Right lobe of liver (tissue), 6 donors: ENCODE measurements at places on chromosomes 5 and 9. TPM values are rescaled to one million over a fixed set of nuclear protein-coding genes. Genes with fewer than 3 reads are reported as not detected.

The STKLD1 gene
- 0.81 TPM for total RNA-seq

DNA sequence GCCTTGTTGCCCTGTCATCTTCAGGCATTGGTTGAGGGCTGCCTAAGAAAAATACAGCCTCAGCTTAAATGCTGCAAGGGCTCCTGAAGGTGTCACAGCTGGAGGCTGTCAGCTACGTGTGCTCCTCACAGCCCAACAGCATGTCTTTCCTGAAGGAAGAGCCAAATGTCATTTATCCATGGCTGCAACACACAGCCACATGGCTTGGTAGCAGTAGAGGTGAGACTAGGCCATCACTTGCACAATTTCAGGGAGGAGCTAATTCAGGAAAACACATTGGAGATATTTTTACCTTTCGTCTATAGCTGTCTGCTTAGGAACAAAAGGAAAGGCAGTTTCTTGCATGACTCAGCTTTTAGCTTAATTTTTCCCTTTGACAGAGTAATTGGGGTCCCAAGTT lies 260.7 kb downstream of the SYK start:
- no peak for DNase-seq

The PCDHGB1 gene
- total RNA-seq, result 0.43 TPM

DNA sequence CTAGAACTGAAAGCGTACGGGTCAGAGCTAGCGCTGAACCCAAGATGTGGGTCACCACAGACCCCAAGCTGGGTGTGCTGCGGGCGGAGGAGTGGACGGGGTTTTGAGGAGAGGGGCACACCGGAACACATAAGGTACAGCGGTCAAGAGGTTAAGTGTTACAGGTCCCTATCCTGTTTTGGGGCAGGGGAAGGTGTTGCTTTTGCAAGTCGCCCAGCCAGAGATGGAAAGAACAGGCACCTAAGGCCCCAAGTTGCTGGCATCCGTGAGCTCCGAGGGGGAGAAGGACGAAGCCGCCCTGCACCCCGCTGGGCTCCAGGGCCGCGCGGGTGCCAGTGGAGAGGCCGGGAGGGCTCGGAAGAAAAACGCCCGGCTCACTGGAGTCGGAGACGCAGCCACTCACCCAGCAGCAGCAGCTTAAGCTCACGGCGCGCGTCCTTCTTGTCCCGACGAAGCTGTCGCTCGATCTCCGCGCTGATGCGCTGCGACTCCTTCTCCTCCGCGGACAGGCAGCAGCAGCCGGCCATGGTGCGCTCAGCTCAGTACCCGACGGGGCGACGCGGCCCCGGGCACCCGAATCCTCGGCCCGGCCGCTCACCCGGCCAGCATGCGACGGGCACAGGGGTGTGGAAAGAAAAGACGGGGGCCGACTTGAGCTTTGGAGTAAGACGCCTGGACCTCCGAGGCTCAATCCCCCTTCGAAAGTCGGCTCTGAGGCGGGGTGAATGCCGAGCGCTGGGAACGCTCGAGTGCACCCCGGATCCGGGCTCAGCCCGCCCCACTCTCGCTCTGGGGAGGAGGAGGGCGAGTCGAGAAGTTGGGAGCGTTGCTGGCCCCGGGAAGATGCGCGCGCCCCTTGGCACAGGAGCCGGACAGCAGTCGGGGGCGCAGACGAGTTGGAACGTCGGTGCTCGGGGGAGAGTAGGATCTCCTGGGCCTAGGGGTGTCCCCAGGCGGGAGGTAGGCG lies 572 bp downstream of the GNA14 start:
- peak; percentile 30 for DNase-seq

DNA sequence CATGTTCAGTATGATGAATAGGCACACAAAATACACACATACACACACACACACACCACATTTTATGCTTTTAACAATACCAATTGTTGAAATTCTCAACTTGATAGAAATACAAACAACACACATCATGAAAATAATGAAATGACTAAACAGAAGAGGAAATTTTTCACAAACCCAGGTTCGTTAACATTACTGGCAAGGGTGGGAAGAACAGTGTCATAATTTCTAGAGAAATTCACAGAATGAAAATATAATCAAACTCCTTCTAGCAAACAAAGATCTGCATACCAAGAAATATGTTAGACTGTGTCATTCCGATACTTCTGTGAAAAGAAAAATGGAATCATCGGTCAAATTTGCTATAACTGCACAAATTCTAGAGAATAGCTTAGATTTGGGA lies 41.9 kb downstream of the ST8SIA4 start:
- DNase-seq, result no peak

- peak; percentile 47 for DNase-seq
These were observed 25.1 kb downstream of the POLK start for GRCh38 chr5:75536694-75537360.

GRCh38 chr5:147659166-147659929 lies 123.2 kb downstream of the JAKMIP2 start:
- DNase-seq, result no peak

- DNase-seq, result no peak
These were observed 126.8 kb upstream of the STC2 start for GRCh38 chr5:173454736-173455598.

DNA sequence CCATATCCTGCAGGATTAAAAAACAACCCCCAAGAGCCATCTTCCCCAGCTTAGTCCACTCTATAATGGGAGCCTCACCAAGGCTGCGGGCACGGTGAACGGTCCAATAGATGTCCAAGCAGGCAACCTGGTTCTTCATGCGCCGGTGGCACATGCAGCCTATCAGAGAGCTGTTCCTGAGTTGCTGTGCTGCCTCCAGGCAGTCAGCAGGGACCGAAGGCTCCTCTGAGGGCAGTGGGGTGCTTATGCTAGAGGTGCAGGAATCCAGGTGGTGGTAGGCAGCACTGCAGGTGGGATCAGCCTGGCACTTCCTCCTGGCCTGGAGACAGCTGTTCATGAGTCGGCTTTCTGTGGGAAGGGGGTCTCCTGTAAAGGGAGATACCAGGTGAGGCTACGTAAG lies 10.2 kb downstream of the GFRA3 start:
- DNase-seq, result no peak

DNA sequence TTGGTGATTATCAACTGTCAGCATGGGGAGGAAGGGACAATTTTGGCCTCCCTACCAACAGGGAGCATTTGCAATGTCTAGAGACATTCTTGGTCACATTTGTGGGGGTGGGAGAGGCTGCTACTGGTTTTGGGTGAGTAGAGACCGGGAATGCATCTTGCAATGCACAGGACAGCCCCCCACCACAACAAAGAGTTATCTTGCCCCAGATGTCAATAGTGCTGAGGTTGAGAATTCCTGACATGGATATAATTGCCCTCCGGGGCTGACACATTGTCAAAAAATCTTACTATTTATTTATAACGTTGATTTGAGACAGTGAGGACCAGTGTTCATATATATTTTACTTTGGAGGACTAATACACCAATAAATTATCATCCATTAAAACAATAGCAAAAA lies 316.1 kb downstream of the PSAT1 start:
- DNase-seq, result no peak

The TPPP gene
- total RNA-seq, result 2.7 TPM

DNA sequence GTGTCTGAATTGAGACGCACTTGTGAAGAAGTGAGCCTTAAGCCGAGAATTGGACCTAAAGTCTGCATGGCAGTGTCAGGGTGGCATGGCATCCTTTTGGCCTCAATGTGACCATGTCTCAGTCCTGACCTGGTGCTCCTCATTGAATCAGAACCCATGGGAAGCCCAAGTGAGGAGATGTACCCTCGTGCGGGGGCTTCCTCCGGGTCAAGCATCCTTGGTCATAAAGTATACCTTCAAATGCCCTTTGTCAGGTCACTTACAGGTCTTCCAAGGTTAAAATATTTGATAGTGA lies 202.2 kb downstream of the GADD45G start:
- no peak for DNase-seq

DNA sequence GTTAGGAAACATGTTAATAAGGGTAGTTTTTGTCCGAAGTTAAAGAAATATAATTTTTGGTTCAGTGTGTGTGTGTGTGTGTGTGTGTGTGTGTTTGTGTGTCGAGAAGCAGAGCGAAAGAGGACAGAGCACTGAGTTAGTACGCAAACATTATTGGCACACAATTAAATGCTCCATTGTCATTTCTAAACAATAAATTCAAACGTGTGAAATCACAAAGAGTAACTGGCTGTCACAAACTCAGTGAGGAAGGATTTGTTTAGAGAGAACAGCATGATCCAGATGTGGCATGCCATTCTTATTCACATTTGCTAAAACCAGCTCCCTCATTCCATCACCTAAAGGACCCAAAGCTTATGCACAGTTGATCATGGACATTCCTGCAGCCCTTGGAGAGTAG lies 970.8 kb downstream of the DTWD2 start:
- no peak for DNase-seq

DNA sequence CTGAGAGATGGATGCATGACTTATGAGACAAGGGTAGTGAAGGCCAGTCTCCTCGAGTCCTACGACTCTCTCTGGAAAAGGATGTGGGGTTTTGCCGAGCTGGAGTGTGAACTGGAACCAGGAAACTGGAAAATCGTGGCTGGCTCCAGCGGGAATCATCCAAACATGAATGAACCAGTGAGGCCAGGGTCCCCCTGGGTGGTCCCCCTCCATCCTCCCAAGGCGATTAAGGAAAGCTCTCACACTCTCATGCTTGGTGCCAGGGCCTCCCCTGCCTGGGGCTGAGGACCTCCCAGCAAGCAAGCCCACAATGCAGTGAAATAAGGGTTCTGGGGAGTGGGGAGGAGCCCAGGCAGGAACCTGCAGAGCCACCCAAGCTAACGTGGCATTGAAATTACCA lies 9.6 kb upstream of the AMBP start:
- DNase-seq, result peak; percentile 22

DNA sequence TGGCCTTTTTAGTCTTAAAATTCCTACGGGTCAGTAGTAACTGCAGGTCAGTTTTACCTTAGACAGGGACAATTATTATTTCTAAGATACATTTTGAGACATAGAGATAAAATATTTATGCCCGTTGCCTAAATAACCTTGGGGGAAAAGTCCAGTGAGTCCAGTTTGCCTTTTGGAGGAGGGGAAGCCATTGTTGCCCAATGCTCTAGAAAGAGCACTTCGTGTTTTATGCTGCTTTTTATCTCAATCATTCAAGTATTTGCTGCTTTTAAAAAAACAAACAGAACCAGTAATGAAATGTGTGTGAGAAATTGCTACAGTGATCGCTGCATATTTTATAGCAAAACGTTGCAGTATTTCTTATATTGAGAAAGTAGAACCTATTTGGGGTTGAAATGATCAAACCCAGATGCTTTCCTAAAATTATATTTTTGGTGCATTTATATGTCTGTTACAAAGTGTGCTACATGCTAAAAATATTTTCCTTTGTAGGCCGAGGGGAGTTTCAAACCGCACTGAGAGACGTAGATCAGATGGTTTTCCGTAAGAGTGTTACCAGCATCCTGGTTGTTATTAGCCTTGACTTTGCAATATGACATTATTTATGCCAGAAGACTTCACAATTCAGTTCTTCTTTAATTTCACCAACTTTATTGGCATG lies 266.8 kb downstream of the AOPEP start:
- no peak for DNase-seq

DNA sequence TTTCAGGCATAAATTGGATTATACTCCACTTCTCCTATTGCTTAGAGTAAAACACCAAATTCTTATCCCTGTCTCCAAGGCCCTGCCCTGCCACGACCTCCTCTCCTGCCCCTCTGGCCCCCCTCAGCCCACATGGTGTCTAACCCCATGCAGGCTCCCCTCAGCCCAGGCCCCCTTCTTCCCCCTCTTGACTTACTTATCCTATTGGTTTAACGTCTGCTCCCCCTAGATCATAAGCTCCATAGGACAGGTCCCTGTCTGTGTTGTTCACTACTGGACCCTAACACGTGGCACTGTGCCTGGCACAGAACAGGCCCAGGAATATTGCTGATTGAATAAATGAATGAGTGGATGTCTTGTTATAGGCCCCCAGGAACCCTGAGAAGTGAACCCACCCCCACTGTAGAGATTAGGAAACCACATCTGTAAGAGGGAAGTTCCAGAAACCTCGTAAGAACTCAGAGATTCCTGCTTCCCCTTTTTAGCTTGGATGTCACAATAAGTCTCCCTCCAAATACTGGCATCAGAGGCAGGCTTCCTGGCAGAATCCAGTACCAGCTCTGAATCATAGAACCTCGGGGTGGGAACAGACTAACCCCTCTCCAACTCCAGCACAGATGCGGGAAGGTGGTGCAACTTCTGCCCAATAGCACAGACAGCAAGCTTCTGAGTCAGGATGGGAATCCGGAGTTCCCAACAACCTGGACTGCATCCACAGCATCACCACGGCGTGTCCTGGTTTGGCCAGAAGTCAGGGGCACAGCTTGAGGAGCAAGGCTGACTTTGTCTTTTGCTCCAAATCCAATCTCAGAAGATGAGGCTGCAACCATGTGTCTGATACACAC lies 31.5 kb downstream of the HRH2 start:
- peak; percentile 44 for DNase-seq

DNA sequence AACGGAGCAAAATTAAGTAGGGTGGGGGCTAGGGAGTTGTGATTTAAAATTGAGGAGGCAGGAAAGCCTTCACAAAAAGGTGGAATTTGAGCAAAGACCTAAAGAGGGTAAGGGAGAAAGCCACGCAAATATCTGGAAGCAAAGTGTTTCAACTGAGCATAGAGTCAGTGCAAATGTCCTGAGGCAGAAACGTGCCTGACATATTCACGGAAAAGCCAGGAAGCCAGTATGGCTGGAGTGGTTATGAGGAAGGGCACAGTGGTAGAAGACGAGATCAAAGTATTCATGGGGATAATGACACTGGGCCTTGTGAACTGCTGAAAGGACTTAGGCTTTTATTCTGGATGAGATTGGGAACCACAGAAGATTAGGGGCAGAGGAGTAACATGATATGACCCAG lies 268.4 kb downstream of the MAN2A1 start:
- DNase-seq, result no peak

- peak; percentile 65 for DNase-seq
These were observed at the start of gene SLC46A2 for GRCh38 chr9:112890106-112891081. Gene SLC46A2, minus strand, starts transcription at chr9:112890876. Its CDS starts 195 bp downstream, at chr9:112890681.

DNA sequence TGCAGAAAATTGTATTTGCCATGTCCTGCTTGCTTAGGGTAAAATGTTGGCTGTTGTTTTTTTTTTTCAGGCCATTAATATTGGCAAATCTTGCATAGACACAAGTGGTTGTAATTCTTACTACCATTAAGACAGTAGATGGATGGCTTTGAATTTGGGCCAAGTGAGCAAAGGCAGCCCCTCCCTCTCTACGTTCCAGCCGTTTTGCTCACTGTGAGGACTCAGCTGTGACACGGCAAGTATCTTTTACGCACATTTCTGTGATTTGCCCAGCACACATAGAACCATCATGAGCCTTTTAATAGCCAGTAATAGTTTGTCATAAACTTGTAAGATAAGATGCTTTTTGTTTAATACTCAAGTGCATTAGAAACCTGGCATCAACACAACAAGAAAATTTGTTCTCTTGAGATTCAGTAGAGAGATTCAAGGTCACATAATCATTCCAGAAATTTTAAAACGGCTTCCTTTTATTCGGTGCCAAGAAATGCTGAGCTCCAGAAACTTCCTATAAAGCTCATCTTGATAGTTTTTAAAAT lies 205.2 kb upstream of the ADCY2 start:
- no peak for DNase-seq

The SLC4A9 gene
- total RNA-seq, result not detected
